ENCODE measurements at places on chromosomes 4 and X.
A peak's percentile ranks its signal among the peaks of the same experiment; 100 is the strongest.

- DNase-seq, result no peak
Measured at GRCh38 chr4:14000091-14000814, 372.7 kb upstream of the BOD1L1 start.

DNA sequence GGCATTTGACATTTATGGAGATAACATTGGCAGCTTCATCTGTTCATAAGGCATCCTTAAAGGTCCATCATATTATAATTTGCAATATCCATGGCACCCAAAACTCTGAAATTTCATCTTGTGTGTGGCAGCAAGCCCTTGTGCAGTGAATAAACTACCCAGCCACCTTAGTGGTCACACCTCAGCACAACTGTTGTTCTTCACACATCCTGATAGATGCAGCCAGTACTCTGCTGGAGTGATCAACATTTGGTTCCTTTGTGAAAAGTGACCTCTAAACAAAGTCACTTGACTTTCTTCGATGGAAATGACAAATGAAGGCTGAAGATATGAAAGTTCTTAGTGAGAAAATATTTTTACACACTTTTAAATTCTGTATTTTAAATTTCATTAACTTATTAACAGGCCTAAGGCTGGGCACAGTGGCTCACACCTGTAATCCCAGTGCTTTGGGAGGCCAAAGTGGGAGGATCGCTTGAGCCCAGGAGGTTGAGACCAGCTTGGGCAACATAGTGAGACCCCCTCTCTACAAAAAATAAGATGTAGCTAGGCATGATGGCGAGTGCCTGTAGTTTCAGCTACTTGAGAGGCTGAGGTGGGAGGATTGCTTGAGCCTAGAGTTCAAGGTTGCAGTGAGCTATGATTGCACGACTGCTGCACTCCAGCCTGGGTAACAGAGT lies 161.4 kb downstream of the SPRY1 start:
- no peak for DNase-seq

- no peak for DNase-seq
Measured at GRCh38 chr4:37770016-37770415, 56.5 kb upstream of the PGM2 start.

DNA sequence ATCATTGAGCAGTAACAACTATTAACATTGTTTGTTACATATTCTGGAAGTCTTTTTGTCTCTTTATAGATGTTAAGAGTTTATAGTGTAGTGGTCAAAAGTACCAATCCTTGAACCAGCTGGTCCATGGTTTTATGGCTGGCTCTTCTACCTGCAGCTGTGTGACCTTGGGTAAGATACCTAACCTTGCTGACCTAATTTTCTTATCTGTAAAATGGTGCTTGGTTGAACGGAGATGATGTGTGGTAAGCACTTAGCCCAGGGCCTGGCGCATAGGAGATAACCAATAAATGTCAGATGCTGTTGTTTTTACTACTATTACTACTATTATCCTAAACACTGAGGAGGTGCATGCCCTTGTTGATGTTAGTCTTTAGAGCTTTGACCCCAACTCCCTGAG lies 116.6 kb downstream of the TMEM164 start:
- no peak for DNase-seq

DNA sequence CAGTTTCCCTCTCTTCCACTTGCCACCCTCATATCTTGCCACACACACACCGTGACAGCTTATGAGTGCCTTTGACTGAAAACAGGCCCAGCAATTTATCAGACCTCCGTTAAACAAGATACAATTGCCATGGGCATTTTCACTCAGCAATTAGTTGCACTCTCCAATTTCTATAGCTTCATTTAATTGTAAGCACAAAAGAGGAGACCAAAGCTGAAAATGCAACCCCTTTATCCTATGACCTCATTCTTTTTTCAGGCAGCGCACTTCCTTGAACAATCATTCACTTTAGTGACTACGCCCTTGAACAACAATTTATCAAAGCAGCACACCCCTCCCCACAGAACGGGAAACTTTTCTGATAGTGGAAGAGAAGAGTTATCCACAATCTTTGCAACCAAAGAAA lies 4.1 kb downstream of the POF1B start:
- no peak for DNase-seq

DNA sequence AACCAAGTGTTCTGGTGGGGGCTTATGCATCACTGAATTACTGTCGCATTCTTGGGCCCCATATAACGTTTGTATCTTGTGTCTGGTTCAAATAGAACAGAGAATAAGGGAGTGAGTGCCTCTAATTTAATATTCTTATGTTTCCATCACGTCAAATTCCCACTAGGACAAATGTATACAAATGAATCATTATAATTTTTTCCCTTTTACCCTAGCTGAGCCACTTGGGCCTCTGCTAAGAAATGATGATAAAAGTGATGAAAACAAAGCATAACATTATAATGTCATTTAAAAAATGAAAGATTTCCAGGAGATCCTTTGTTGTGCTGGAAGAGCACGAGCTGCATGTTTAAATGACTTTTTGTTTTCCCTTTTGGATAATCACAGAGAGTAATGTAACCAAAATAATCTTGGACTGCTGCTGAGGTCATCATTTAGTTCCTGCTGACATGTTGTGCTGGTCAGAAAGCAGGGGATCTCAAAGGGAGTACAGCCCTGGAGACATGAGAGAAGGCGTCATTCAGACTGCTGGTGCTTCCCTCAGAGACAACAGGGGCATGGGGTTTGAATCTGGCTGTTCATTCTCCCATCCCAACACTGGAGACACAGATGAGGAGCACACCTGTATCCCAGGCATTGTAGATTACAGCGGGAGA lies 105.1 kb upstream of the SCOC start:
- DNase-seq, result no peak

DNA sequence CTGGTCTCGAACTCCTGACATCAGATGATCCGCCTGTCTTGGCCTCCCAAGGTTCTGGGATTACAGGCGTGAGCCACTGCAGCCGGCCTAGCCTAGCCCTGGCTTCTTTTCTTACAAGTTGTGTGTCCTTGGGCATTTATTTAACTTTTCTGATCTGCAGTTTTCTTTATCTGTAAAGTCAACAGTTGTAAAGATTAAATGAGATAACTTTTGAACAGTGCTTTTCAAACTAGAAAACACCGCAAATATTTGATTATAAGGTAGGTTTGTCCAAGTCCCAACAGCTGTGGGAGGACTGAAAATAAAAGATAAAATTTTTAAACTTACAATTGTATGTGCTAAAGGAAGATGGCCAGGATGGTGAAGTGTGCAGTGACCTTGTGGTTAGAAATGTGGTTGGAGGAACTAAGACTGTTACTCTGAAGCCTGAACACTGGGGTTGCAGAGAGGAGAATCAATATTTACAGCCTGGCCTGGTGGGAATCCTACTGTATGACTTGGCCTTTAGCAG lies 44.8 kb downstream of the GSX2 start:
- no peak for DNase-seq

GRCh38 chr4:39687014-39687413 lies 10.9 kb upstream of the UBE2K start:
- no peak for DNase-seq

DNA sequence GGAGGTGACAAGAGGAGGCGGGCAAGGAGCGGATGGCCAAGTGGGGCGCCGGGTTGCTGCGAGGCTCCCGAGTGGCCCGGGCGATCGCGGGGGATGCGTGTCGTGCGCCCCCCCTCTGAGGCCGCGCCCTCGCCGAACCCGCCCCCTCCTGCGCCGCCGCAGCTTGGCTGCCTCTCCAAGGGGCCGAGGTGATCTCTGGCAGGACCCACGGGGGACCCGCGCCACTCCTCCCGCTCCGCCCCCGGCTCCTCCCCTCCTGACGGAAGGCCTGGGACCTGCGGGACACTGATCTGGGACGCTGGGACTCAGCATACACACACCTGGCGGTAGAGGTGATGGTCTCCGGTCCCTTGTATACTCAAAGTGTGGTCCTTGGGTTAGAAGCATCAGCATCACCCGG lies 21.9 kb upstream of the FAM47C start:
- DNase-seq, result no peak

DNA sequence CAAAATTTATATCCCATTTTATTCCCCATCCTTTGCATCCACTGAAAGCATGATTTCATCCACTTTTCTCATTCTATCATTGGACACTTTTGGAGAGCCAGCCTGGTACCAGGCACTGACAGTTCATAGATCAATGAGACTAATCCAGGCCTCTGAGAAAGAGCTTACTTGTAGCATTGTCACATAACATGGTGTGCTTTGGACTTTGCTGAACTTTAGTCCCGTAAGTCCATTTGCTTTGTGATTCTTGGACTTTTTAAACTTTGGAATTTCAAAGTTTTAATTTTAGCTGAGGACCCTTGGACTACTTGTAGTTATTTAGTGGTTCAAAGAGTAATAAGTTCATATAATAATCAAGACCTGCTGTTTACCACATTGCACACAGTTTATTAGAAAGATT lies 11.5 kb downstream of the LIAS start:
- no peak for DNase-seq

DNA sequence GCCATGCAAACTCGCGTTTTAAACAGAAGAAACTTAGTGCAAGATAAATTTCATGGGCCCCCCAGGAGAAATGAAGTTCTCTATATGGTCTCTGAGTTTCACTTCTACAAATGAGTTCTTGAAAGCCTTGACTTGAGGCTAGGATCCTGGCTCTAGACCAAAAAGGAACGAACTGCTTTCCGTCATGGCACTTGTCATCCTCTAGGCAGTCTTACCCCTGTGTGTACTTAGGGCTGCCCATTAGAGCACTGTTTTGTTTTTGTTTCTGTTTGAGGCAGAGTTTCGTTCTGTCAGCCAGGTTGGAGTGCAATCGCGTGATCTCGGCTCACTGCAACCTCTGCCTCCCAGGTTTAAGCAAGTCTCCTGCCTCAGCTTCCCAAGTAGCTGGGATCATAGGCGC lies 29.0 kb downstream of the RNF4 start:
- no peak for DNase-seq

DNA sequence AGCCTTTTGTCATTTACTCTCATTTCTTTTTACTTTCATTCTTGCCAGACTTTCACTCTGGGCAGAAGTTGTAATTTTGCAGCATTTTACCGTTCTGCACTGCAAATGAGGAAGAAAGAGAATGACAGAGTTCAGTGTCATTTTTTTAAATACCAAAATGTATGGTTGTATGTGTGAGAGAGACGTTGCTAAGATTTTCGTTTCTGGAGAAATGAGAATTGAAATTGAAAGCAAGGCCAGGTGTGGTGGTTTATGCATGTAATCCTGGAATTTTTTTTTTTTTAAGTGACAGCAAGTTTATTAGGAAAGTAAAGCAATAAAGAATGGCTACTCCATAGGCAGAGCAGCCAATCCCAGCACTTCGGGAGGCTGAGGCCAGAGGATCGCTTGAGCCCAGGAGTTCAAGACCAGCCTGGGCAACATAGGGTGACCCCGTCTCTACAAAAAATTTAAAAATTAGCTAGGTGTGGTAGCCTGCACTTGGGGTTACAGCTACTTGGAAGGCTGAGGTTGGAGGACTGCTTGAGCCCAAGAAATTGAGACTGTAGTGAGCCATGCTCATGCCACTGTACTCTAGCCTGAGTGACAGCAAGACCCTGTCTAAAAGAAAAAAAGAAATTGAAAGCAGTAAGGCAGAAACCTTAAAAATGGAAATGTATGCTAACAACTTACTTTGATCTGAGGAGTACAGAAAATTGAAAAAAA lies 12.9 kb downstream of the DCK start:
- no peak for DNase-seq

DNA sequence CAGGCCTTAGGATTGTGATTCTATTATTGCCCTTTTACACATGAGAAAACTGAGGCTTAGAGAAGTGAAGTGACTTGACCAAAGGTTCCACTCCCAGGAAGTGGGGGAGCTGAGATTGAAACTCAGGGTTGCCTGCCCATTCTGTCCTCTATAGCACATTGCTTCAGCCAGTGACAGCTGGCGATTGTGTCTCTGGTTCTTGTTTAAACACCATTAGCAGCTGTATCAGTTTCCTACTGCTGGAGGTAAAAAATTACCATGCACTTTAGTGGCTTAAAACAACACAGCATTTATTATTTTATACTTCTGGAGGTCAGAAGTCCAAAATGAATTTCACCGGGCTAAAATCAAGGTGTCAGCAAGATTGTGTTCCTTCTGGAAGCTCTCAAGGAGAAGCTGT lies 205.8 kb upstream of the MAMLD1 start:
- no peak for DNase-seq

DNA sequence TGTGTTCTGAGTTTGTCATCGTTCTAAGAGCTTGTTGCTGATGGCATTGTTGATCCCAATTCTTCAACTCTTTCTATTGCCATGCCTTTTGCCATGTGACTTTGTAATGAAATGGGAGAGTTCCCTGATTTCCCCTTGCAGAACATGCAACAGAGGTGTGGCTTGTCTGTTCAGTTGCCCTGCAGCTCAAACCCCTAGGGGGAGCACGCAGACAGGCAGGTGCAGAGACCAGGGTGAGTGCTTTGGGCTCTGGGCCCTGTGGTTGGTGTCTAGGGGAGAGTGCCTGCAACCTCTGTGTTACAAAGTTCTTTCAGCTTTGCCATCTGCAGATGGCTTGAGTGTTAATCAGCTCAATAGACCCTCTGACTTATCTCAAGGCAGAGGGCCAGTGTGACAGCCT lies 332.7 kb downstream of the MID1IP1 start:
- peak; percentile 62 for DNase-seq

GRCh38 chr4:138374947-138375346 lies 132.8 kb upstream of the SLC7A11 start:
- DNase-seq, result no peak

DNA sequence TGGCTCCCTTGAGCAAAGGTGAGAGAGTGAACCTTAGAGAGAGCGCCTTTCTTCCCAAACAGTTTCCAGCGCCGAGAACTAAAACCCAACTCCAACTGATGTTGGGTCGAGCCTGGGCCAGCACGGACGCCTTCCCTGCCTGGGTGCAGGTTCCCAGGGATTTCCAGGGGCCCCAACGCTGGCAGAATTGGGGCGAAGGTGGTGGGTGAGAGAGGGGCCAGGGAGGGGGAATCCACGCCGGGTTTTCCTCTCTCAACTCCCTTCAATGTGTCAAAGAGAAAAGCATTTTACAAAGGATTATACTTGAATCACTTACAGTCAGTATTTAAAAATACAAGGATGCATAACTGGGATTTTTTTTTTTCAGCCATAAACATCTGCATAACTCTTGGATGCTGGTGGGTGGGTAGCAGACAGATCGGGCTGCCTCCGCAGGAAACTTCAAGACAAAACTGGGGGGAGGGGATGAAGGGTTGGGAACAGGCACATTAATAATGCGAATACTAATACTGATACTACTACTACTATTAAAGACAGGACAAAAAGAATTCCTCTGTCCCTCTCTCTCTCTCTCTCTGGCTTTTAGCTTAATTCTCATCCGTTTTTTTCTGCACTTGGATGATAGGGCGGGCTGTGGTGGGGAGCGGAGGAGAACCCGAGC lies 1.3 kb upstream of the ARX start:
- DNase-seq, result no peak

- DNase-seq, result no peak
Measured at GRCh38 chr4:155745984-155746383, 12.8 kb upstream of the GUCY1B1 start.

Data from NCI-H524 (cell line).